Right forelimb (tissue), 1 donor: ENCODE measurements at places on chromosomes 16 and 17.

DNA sequence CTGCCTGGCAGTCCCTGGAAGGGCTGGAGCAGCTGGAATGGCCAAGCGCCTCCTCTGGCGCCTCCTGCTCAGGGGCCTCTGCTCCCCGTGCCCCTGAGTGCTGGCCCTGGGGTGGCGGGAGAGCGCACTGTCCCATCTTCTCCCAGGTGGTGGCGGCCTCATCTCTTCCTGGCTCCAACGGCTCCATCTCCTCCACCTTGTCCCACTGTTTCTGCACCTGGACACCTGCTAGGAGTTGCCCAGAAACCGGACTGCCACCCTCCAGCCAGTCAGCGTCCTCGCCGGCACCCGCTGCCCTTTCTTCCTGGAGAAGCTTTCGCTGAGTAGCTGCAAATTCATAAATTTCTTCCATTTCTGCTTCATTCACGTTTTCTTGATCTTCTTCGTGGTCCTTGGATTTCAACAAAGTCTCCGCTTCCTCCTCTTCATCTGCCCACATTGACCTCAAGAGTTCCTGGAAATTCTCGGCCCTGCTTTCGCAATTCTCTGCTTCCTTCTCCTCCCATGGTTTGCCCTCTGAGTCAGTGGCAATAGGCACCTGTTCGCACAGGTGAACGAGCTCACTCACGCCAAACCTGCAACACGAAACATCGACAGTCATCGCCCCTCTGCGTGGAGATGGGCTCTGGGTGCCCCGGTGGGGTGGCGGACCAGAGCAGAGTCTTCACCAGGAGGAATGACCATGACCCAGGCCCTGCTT lies 13.7 kb upstream of the NLRC3 start:
- DNase-seq, result no peak

GRCh38 chr17:74639704-74640151 lies 16.2 kb upstream of the CD300E start:
- no peak for DNase-seq

DNA sequence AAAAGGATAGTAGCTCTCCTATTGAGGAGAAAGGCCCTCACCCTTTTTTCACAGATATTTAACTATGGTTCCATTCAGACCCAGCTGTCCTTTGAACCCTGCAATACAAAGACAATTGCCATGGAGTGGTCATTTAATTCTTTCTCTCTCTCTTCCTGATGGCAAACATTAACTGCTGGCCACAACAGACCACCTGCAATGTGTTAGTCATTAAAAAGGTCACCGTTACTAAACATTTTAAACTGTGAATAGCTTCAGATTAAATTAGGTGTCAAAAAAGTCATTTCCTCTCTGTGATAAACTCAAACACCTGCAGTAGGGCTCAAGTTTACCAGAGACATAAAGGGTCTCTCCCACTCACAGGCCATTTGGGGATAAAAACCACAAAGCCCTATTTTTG lies 697.2 kb downstream of the TOX3 start:
- DNase-seq, result no peak

GRCh38 chr16:50925758-50926357 lies 184.0 kb downstream of the CYLD start:
- DNase-seq, result no peak

DNA sequence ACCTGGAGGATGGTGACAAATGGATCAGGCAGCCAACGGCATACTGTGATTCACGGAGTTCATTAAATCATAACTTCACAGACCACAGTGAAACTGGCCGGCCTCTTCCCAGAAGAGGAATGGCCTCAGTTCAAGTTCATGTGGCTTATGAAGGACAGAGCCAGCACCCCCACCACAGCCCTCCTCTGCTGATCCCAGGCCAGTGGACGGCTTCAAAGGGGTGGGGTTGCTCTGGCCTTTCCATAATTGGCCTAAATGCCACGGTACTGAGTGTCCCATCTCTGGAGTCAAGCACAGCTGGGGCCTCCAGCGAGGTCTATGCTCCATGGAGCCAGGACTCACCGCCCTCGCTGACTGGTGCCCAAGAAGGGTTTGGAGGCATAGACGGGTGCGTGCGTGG lies 21.4 kb downstream of the GALNS start:
- DNase-seq, result no peak

DNA sequence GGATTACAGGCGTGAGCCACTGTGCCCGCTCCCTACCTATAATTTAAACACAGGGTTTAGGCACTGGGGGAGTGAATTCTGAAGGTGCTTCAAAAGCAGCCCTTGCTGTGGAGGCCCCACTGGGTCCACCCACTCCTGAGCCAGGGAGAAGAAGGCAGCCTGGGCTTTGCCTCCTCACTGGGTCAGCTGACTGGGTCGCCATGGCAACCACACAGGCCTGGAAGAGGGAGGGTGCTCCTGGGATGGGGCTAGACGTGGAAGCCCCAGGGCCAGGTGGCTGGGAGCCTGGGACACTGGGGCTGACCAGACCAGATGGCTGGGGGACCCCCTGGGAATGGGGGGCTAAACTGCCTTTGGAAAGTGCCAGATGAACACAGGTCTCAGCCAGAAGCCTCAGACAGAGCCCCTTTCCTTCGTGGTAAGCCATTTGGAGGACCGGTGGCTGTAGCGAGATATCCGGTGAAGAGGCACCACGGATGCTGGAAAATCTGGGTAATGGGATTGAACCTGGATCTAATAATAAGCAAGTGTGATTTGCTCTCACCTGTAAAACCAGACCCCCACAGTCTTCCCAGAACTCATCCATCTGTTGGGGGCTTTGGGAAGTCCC lies 32.9 kb downstream of the TRARG1 start:
- no peak for DNase-seq

- DNase-seq, result peak; percentile 69
Measured at GRCh38 chr17:17724307-17725010, 43.2 kb downstream of the RAI1 start.

- no peak for DNase-seq
Measured at GRCh38 chr16:71693164-71693563, 31.3 kb downstream of the PHLPP2 start.

DNA sequence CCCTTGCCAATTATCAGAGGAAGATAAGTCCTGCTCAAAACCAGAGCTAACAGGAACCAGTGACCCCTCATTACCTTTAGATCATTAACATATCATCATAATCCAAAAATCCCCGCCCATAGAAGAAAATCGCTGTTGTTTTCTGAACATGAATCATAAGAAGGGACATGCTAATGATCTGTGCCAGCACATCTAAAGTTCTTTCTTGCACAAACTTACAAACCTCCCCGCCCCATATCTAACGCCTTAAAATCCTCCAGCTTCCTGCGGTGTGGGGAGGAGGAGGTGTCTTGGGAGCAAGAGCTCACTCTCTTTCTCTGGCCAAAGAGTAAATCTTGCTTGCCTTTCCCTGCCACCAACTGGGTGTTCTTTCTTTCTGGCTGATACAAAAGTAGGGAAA lies 78.3 kb downstream of the IRX3 start:
- DNase-seq, result no peak
